ENCODE measurements at places on chromosomes 5 and 9.

DNA sequence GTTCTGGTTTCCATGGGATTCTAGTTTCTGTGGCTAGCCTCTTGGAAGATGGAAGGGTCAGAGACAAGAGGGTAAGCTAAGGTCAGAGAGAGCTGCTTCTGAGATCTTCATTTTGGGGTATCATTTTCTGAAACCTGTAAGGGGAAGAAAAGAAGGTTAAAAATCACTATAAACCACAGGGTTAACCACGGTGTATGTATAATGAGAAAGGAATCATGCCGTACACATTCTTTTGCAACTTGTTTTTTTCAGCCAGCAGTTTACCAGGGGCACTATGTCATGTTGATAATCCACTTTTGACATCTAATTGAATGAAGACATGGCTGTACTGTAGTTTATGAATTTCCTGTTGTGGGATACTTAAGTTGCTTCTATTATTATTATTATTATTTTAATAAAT is 164.4 kb downstream of the FOCAD start:
- DNase-seq = no peak

GRCh38 chr9:127586096-127586495 is 26.0 kb upstream of the STXBP1 start:
- no peak for DNase-seq

GRCh38 chr5:454936-455335 is 12.0 kb downstream of the EXOC3 start:
- no peak for DNase-seq

DNA sequence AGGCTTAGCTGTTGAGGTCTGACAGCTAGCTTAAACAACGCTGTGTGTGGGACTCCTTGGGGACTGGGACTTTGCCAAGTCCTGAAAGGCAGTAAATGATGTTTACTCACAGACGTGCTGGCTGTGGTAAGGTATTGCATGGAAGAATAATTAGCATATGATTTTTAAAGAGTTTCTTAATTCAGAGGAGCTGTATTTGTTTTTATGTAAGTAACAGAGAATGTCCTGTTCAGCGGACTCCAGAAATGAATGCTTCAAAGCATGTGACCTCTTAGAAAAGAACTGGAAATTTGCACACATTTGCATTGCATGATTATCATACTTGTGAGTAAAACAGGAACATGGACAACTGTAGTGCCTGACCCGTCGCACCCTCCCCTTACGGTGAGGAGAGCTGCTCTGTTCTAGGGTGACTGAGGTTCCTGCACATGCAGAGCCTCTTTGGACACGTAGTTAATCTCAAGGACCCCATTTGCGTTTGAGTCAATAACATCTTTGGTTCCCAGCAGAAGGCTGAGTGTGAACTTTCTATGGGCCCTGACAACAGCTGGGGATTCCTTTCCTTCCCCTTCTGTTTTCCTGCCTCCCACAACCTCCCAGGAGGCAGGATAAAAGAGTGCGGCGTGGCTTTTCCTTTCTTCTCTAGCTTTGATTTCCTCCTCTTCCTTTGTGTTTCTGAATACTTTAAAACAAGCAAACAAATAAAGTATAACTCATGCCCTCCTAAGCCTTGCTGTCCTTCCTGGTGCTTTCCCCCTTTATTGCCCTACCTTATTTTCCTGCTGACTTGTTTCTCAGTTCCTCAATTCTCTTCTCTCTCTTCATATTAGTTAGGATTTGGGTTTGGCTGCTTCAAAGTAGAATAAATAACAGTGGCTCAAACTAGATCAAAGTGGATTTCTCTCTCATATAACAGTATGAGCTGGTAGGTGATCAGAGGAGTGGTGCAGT is 157.2 kb upstream of the CD180 start:
- no peak for DNase-seq

- no peak for DNase-seq
These were observed 122.6 kb upstream of the FSTL4 start for GRCh38 chr5:133734916-133735315.

GRCh38 chr5:29382780-29383179 is 1810.7 kb upstream of the CDH6 start:
- no peak for DNase-seq

GRCh38 chr5:76389513-76390154 is 13.5 kb upstream of the IQGAP2 start:
- DNase-seq = no peak

GRCh38 chr9:111451570-111451969 is 32.6 kb downstream of the ECPAS start:
- DNase-seq = no peak

DNA sequence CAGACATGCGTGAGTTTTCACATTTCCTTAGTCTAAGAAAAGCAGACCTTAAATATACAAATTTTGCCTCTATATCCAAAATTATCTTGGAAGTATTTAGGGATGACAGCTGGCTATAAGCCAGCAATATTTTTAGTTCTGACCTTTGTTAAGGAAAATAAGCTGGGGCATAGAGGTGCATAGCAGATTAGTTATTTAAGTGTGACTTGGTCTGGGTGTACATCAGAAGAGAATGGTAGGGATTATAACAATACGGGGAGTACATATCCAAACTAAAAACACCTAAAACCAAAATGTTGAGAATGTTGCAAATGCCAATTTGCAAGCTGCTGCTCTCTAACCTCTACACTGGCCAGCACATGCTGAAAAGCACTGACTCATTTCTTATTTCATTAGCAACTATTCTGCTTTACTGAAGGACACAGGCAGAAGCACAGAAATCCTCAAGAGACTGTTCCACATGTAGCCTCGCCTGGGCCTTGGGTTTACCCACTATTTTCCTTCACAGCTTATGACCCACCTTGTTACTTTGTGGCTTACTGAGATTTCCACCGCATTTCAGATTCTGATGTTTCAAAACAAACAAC is 22.3 kb downstream of the LEAP2 start:
- no peak for DNase-seq

- DNase-seq = peak; percentile 4
These were observed 8.2 kb upstream of the IRF1 start for GRCh38 chr5:132498686-132499271.

DNA sequence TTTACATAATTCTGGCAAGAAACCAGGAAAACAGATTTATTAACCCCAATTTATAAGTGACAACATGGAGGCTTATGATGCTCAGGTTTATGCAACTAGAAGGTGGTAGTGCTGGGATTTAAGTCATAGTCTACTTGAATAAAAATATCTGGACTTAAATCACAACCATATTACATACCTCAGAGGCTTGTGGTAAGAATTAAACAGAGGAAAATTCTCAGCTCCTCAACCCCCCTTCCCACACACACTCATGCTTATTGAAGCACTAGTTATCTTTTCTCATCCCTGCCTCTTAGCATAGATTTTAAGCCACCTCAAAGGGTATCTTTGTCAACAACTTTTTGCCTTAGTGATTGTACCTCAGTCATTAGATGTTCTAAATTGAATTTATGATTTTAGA is 731.0 kb downstream of the PRELID2 start:
- DNase-seq = no peak

GRCh38 chr9:126563556-126563955 is 50.2 kb upstream of the LMX1B start:
- DNase-seq = no peak

GRCh38 chr5:140966293-140967225 is at the start of gene PCDHAC2:
Gene PCDHAC2, plus strand, starts transcription at chr5:140966476. Its CDS starts 291 bp downstream, at chr5:140966767.
- no peak for DNase-seq

- no peak for DNase-seq
These were observed 115.4 kb downstream of the EPB41L4A start for GRCh38 chr5:112303685-112304084.

GRCh38 chr5:173714551-173715428 is 98.3 kb upstream of the BOD1 start:
- DNase-seq = no peak

GRCh38 chr5:56264417-56265025 is 31.4 kb upstream of the ANKRD55 start:
- peak; percentile 26 for DNase-seq

DNA sequence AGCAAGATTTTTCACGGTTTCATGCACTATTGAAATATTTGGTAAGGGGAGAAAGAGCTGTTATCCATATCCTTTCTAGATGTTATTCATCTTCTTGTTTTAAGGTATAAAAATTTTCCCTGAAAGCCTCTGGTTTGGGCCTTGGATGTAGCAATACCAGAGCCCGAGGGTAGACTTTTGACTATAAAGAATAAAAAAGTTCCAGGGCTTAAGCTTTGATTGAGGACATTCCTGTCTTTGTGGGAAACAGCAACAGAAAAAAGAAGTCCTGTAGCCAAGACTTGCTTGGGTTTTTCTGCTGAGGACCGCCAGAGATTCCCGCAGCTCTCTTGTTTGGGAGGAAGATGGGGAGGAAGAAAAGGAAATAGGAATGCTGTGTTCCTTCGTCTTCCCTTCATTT is 440.0 kb upstream of the WWC1 start:
- DNase-seq = no peak

DNA sequence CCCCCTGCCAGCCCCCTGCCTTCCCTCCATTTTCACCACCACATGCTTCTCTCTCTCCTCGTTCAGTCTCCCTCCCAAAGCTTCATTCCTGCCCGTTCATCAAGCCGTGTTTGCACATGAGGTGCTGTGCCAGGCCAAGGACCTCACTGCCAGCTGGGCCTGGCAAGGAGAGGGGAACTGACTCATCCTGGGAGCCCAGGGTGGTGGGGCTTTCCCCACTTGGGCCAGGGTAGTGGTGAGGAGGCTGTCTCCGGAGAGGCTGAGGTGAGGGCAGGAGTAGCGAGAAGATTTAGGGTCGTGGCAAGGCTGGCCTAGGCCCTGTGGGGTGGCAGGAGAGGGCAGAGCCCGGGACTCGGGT is 30.4 kb upstream of the NOTCH1 start:
- peak; percentile 37 for DNase-seq

GRCh38 chr5:138947780-138948179 is 72.6 kb upstream of the LRRTM2 start:
- no peak for DNase-seq

GRCh38 chr5:5419291-5420210 is 2.9 kb upstream of the ICE1 start:
- DNase-seq = no peak

GRCh38 chr9:83544002-83544698 is 5.9 kb upstream of the FRMD3 start:
- no peak for DNase-seq

- DNase-seq = no peak
These were observed 219.0 kb upstream of the IRX1 start for GRCh38 chr5:3376611-3377010.

DNA sequence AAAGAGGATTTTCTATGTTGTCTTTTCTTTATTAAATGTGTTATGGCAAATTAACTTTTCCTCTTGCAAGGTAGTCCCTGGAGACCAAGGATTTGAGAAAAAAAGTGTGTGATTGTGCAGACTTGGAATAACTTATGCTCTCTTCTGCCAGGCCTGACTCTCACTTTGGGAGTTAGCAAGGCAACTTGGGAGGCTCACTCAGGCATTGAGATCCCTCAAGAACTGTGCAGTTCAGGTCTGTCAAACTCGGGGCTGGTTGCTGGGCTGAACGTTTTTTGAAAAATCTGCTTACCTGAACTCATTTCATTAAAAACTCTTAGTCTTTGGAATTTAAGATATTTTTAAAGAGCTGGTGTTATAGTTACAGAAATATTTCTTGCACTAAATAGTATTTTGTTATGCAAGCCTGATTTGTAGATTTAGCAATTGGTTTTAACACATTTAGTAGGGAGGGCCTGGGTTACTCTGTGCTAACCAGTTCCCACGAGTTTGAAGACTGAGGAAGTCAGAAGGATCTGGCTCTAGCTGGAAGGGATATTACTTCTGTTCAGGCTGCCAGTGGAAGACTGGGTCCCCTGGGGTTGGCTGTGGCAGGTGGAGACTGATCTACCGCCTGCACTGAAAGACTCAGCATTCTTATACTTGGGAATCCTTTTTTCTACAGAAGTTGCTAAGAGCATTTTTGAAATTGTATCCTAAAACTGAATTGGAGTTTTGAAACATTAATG is 150.4 kb upstream of the PCSK5 start:
- no peak for DNase-seq

GRCh38 chr5:18036531-18036930 is 402.3 kb downstream of the TAF11L14 start:
- DNase-seq = no peak

DNA sequence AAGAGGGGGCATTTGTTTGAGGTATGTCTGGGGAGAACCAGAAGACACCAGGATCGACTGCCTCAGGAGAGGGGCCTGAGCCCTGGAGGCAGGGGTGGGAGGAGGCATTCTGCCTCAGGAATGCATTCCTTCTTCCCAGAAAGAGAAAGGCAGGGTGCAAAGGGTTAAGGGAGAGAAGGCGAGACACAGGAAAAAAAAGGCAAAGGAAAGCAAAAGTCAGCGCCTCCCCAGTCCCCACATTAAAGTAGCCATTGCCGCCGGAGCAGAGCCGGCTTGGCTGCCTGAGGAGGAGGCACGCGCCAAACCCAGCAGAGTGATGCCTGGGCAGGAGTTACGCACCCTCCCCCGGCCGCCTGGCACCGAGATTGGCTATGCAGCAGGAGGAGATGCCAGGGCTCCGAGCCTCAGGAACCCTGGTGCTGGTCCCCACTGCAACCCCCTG is 123.8 kb upstream of the PHYKPL start:
- no peak for DNase-seq

- peak; percentile 65 for DNase-seq
These were observed 1.3 kb downstream of the TMEM250 start for GRCh38 chr9:136117291-136117915.

DNA sequence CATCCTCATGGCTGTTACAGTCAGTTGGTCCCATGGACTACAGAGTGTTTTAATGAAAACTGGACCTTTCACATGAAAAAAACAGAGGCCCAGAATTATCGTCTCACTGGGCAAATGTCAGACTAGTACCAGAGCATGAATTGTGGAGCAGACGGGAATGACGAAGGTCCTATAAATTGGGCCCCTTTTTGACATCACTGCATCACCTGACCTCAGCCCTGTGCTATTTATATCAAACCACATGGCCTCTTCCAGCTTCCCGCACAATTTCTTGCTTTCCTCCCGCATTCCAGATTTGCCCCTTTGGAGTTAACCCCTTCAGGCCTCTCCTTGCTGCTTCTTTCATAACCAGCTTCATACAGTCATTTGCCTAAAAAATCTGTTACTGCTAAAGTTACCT is 301.7 kb downstream of the ATPSCKMT start:
- DNase-seq = no peak

DNA sequence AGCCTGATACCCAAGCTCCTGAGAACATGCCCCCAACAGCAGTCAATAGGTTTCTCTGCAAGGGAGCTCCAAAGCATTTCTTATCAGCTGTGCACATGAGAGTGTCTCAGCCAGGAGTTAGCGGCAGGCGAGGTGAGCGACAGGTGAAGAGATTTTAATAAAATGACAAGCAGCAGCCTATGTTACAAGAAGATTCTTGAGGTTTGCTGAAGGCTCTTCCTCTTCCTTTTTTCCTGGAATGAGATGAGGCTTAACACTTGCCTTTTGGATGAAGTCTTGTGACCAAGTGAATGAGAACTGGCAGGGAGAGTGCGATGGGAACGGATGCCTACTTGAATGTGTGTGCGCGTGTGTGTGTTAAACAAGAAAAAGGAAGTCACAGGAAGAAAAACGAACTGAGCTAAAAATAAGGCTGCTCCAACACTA is 76.1 kb downstream of the SHB start:
- no peak for DNase-seq

- DNase-seq = no peak
These were observed 106.3 kb upstream of the MAMDC2 start for GRCh38 chr9:69937360-69937759.
